ENCODE measurements at places on chromosomes 5 and 9.

DNA sequence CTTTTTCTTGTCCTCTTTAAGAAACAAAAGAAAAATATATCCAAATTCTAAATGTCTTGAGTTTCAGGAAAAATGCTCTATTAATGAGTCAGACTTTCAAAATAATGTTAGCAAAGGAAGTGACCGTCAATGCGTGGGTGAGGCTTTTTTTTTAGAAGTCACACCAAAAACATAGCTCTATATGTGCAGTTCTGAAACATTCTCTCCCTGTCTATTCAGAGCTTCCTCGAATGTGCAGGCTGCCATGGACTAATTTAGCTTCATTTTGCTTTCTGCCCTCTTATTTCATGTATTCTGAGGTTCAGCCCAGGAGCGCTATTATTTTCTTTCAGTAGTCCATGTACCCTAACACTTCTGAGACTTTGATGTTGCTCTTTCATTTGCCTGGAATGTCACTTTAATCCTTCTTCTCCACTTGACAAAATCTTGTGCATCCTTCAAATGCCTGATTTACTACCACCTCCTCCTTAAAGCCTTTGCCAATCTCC, 72.5 kb upstream of the RASA1 start:
- no peak for DNase-seq

DNA sequence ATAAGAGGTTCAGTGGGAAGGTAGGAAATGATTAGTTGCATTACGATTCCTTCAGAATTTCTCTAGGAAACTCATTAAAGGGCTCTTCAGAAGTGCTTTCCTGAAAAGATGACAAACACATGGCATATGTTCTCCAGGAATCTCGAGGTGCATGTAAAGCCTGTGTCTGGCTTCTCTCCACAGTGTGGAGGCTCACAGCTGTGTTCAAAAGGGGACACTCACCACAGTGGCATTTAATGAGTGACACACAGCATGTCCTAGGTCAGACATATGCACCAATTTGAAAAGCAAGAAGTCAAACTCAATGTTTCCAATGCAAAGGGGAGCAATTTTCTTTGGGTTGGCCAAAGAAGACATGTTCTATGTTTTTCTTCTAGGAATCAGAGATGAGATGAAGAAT, 976.9 kb downstream of the MAT2B start:
- no peak for DNase-seq

- no peak for DNase-seq
Measured at GRCh38 chr9:123712399-123712798, 217.5 kb downstream of the DENND1A start.

- DNase-seq, result no peak
Measured at GRCh38 chr5:4929092-4929655, 211.0 kb upstream of the ADAMTS16 start.

DNA sequence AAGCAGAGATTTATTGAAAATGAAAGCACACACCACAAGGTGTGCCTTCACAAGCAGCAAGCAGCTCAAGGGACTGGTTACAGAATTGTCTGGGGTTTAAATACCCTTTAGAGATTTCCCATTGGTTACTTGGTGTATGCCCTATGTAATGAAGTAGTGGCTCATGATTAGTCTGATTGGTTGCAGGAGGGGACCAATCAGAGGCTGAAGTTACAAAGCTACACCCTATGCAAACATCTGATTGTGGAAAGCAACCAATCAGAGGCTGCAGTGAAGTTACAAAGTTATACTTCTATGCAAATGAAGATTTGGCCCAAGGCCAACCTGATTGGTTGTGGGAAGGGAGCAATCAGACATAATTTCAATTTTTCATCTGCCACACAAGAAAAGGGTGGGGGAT, 119.9 kb downstream of the C9orf152 start:
- no peak for DNase-seq

All from activated CD8-positive, alpha-beta memory T cell treated with anti-CD3 and anti-CD28 coated beads, Interleukin-2, amount 10 ng/mL, durations not matched to agents 7 days and 5 days (primary cell).